Omental fat pad (tissue), 4 donors: ENCODE measurements at places on chromosomes 7 and 10. TPM values are rescaled to one million over a fixed set of nuclear protein-coding genes. Genes with fewer than 3 reads are reported as not detected.
A peak's percentile ranks its signal among the peaks of the same experiment; 100 is the strongest.

The CPA2 gene
- total RNA-seq = not detected

The SLC13A1 gene
- total RNA-seq = not detected

- no peak for DNase-seq
These were observed 79.9 kb downstream of the ANKRD61 start for GRCh38 chr7:6111041-6111440.

- no peak for DNase-seq
These were observed 232.9 kb upstream of the GRB10 start for GRCh38 chr7:51015581-51015980.

- no peak for DNase-seq
These were observed 296.5 kb downstream of the TWIST1 start for GRCh38 chr7:18820981-18821380.

- peak; percentile 51 for DNase-seq
These were observed 56.7 kb downstream of the IDE start for GRCh38 chr10:92517034-92517655.

DNA sequence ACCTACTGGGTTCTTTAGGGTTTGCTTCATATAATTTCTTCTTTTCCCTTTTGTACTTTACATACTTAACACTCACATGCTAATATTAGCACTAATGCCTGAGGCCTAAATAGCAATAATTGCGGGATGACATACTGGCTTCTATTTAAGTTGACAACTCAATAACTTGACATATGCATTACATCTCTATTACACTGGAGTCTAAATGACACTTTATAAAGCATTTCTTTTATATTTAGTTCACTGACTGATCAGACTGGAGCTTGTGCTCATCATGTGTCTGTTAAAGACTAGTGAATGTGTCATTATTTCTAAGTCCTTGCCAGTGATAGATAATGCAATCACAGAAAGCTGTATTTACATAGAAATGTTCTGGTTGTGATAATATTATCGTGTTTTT lies 472.1 kb upstream of the SEMA3A start:
- no peak for DNase-seq

GRCh38 chr10:6650586-6650985 lies 70.5 kb upstream of the PRKCQ start:
- no peak for DNase-seq
